ENCODE measurements at places on chromosomes 12 and 14.
A peak's percentile ranks its signal among the peaks of the same experiment; 100 is the strongest.

GRCh38 chr12:92539976-92540781 is 162.6 kb upstream of the PLEKHG7 start:
- DNase-seq: peak; percentile 2

- DNase-seq: no peak
Measured at GRCh38 chr14:39055786-39056474, 47.1 kb downstream of the SEC23A start.

GRCh38 chr14:20662968-20663732 is 21.2 kb upstream of the RNASE4 start:
- no peak for DNase-seq

GRCh38 chr14:61104358-61104757 is 123.3 kb downstream of the SLC38A6 start:
- DNase-seq: no peak

DNA sequence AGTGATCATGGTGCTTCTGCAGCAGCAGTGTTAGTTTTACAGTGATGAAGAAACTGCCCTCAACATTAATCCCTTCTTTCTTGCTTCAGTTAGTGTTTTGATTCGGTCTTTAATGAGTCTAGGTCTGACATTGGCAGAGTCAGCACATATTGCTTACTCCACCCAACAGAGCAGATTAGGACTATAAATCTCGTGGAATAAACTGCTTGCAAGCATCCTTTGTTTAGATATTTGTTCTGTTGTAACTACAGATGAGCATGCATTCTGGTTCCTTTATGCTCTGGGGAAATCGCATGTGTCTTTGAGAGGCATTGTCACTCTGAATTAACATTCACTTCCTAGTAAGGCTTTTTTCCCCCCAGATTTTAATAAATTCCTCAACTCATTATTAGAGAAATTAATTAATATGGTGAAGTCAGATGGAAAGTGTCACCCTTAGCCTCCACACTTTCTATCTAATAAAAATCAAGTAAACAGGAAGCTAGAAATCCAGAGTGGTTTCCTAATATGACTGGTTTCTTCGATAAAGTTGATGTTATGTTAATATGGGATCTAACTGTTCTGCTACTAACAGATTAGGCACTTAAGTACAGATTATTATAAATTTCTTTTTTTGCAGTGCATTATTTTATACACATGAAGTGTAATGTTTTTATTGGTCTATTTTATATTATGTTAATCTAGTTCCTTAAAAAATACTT is 86.2 kb upstream of the SSTR1 start:
- no peak for DNase-seq

DNA sequence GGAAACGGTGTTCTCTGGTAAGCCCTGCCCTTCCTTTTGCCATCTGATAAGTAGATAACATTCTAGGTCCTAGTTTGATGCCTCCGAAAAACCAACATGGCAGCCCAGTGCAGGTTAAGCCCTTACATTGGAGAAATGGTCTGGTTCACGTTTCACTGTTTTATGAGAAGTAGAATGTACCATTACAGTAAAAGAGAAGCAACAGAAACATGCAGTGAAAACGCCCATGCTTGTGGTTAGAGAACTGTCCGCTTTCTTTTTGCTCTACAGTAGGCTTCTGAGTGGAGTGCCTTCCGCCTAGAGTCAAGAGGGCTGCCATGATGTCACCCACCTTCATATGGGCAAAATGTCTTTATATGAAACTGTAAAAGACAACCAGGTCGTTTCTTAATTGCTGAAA is 190.4 kb upstream of the BCL2L14 start:
- no peak for DNase-seq

DNA sequence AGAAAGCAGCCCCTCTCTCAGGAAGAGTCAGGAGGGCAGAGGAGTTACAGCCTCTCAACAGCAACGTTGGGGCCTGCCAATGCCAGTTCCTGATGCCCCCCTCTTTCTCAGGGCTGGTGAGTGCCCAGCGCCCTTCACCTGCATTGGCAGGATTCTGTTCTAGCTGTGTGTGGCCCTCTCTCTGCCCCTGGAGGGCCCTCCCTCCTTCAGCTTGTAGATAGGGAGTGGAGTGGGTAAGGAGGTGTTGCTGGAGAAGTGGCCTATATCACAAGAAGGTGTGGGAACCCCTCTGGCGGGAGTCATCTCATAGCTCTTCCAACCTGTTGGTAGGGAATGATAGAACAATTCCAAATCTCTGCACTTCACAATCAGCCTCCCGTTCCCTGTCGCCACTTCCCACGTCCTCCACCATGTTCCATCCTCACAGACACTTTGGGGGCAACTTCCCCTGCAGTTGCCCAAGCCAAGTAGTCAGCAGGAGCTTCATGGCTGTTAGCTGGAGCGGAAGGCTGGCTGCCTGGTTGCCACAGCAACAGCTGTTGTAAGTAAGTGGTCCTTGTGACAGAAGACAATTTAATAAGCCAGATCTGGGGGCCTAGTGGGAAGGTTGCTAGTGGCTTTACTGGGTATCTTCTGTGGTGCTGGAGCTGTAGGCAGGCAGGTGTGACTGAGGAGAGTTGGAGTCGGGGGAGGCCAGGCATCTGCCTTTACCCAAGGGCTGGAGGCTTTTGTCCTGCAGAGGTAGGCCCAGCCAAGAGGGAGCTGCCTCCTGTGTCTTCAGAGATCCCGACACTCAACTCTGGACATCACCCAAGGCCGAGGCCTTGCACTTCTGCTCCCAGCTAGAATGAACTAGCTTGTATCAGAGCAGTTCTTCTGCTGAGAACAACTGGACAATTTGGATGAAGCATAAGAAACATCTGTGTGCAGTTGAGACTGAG is 38.4 kb downstream of the GALNT16 start:
- no peak for DNase-seq
